ENCODE measurements at places on chromosomes 6 and 20. TPM values are rescaled to one million over a fixed set of nuclear protein-coding genes. Genes with fewer than 3 reads are reported as not detected.

The XKR7 gene
- total RNA-seq = 0.01 TPM

The SOX4 gene
- total RNA-seq = 9.8 TPM

The TRIM10 gene
- total RNA-seq = not detected

The MAPK14 gene
- total RNA-seq = 26.6 TPM

The SLC25A27 gene
- total RNA-seq = 0.32 TPM

The AIF1 gene
- not detected for total RNA-seq

The FOXC1 gene
- 6.8 TPM for total RNA-seq

The AVP gene
- not detected for total RNA-seq

The MACROD2 gene
- total RNA-seq = 0.65 TPM

The TGM3 gene
- 0.08 TPM for total RNA-seq

The TMC2 gene
- total RNA-seq = not detected

The TBX18 gene
- total RNA-seq = 23.9 TPM
